ENCODE measurements at places on chromosomes 6 and 20. TPM values are rescaled to one million over a fixed set of nuclear protein-coding genes. Genes with fewer than 3 reads are reported as not detected.

The MATN4 gene
- not detected for total RNA-seq

The VSTM2L gene
- not detected for total RNA-seq

The HSPA12B gene
- 23.8 TPM for total RNA-seq

The SLC16A10 gene
- total RNA-seq = under 0.01 TPM

The GPLD1 gene
- 0.43 TPM for total RNA-seq

The ZBTB12 gene
- 1.1 TPM for total RNA-seq

The PHACTR1 gene
- 18.9 TPM for total RNA-seq

The MKKS gene
- total RNA-seq = 7.4 TPM

The KAT14 gene
- 12.9 TPM for total RNA-seq

The ZBTB24 gene
- 12.3 TPM for total RNA-seq

The DLL1 gene
- 1.2 TPM for total RNA-seq

The OTOR gene
- not detected for total RNA-seq

All from thoracic aorta endothelial cell (primary cell).